ENCODE measurements at places on chromosomes 11 and 22. TPM values are rescaled to one million over a fixed set of nuclear protein-coding genes. Genes with fewer than 3 reads are reported as not detected.

The FADS3 gene
- total RNA-seq: 49.1 TPM

The FAM111B gene
- 7.2 TPM for total RNA-seq

The TUB gene
- 90.8 TPM for total RNA-seq

The BLID gene
- 18.8 TPM for total RNA-seq

The CSNK2A3 gene
- 5.6 TPM for total RNA-seq

The USP28 gene
- total RNA-seq: 38.2 TPM

The RIMBP3C gene
- total RNA-seq: 1.3 TPM

The TUBA8 gene
- total RNA-seq: 4.1 TPM

The SLC43A3 gene
- 19.1 TPM for total RNA-seq

The IGLL1 gene
- total RNA-seq: not detected
